RWPE2 (cell line): ENCODE measurements at places on chromosomes 11 and 22.

GRCh38 chr11:33195462-33196173 is 34.3 kb upstream of the CSTF3 start:
- DNase-seq, result no peak

DNA sequence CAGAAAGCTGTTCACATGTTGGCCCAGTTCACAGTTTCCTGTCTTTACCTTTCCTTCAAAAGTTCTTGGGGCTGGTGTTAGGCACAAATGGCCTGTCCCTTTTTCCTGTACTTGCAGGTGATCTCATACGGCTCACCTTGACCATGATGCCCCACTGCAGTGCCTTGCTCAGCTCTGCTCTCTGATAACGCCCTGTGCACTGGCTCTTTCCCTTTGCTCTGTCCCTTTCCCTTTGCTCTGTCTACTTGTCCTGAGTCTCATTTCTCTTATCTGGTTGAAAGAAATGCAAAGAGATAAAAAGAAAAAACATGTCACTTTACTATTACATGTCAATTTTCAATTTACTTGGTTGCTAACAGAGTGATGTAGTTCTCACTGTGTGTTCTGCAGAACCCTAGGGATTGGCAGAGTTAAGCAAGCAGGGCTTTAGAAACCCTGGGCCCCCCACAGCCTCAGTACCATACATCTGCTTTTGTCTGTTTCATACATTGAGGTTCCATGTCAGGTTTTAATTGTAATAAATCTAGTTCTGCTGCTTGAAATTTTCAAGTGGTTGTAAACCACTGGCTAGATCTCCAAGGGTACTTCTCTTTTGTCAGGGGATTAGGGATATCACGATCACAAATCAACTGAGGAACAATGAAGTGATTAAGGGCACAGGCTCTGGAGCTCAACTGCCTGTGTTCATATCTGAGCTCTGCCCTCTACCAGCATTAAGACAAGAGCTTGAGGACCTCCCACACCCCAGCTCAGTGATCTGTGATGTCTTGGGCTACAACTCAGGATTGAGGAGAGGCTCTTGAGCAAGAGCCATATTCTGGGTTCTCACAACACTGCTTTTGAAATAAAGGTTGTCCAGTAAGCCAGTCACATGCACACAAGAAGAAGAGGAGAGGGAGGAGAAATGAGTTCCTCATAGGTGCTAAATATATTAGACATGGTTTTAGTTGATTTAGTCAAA is 16.3 kb upstream of the SORL1 start:
- no peak for DNase-seq

GRCh38 chr22:35319244-35319985 is 19.7 kb downstream of the TOM1 start:
- peak; percentile 31 for DNase-seq

DNA sequence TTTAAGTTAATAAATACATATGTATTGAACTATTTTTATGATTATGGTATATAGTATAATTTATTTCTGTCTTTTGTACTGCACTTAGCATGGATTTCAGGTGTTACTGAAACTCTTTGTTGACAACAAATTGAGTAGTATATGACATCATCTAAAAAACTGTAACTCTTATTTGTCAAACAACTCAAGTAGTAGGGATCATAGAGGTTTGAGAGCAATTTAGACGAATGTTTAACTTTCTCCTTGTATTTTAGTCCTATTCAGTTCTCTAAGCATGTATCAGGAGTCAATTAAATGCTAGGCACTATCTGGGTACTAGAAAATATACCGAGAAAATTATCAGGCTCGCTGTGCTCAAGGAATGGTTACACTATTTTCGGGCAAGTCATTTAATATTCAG is 595.2 kb downstream of the METTL15 start:
- no peak for DNase-seq

GRCh38 chr11:123203934-123204333 is 8.9 kb upstream of the CLMP start:
- no peak for DNase-seq

GRCh38 chr22:26168939-26169314 is 335 bp upstream of the SEZ6L start:
- no peak for DNase-seq

- no peak for DNase-seq
These were observed 10.7 kb upstream of the GSTP1 start for GRCh38 chr11:67572747-67573419.

DNA sequence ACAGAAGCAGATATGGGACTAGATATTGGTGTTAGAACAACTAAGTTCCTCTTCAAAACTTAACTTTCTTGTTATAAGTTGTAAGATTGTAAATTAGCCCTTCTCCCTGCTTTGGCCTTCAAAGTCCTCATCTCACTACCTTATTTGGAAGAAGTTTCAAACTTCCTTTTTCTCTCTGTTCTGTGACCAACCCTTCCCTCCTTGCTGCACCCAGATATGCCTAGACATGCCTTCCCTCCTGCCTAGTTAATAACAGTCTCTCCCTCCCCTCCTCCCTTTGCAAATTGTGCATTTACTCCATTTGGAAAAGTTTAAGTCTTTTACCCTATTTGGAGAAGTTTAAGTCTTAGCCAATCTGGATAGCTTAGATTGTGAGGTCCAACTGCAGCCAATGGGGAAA is 4.9 kb downstream of the OR52K2 start:
- DNase-seq, result no peak

- no peak for DNase-seq
These were observed 1.3 kb downstream of the PAFAH1B2 start for GRCh38 chr11:117145393-117145761.
